Common myeloid progenitor, CD34-positive (primary cell): ENCODE measurements at places on chromosomes 5 and 9.

DNA sequence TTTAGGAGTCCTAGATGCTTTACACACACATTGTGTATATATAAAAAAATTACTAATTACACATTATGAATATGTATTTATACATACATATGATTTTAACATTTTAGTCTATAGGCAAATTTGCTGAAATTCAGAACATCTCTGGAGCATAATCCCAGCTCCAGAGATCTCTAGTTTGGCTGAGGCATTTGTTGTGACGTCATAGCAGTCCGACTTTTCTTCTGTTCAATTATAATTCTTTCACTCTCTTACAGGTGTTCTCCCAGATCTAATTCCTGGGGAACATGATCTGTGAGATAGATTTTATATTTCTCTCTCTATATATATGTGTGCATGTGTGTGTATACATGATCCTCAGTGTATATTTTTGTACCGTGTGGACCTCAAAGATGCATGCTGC is 1876.2 kb downstream of the EFNA5 start:
- DNase-seq, result no peak

DNA sequence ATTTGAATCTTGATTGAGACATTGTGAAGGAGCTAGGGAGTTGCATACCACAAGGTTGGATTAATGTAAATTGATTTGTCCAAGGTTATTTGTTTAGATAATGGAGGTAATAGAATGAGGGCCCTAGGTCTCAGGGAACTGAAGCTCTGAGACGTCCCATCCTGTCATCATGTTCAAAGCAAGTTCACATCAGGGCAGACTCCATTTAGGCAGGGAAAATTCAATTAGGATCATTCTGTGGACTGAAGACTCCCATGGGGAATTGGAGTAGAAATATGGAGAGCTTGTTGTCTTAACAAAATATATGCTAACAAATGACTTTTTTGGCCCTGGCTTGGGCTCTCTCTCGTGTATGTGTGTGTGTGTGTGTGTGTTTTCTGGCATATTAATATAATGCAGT is 722.0 kb upstream of the ADAMTS16 start:
- no peak for DNase-seq

GRCh38 chr5:6395102-6395445 is 16.7 kb upstream of the MED10 start:
- no peak for DNase-seq

DNA sequence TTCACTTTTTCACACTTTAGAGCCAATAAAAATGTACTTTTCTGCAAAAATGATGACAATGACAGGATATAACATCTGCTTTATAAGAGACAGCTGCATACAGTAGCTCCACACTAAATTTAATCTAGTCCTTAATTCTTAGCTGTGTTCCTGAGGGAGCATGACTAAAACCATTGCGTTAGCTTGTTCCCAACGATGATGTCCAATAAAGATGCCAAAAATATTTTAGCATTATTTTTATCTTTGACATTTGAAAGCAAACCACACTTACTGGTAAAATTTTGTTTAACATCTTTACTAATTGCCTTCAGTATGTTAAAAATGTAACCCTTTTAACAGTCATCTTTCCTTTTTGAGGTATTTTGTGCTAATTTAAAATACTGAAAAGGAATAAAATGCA is 382.7 kb downstream of the CHSY3 start:
- no peak for DNase-seq

- peak; percentile 52 for DNase-seq
Measured at GRCh38 chr9:97981846-97982682, 1.1 kb upstream of the ANP32B start.

DNA sequence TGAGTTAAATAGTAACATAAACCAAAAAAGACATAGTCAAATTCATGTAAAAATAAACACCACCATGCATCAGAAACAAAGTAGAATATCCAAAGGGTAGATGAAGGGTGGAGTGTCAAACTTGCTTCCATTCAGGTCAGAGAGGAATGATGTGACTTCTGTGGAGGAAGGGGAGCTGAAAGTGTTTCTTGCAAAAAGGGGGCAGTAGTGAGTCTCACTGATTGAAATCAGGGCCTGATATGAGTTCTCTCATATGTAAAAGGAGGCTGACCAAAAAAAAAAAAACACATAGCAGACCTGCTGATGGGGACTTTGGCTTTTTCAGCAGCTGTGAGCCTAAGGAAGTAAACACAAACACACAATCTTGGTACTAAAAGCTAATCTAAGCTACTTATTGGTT is 38.8 kb upstream of the RGMB start:
- no peak for DNase-seq

GRCh38 chr9:87592554-87593358 is 95.1 kb downstream of the DAPK1 start:
- DNase-seq, result no peak

- DNase-seq, result peak; percentile 62
Measured at GRCh38 chr5:133944263-133945185, 23.9 kb downstream of the C5orf15 start.

DNA sequence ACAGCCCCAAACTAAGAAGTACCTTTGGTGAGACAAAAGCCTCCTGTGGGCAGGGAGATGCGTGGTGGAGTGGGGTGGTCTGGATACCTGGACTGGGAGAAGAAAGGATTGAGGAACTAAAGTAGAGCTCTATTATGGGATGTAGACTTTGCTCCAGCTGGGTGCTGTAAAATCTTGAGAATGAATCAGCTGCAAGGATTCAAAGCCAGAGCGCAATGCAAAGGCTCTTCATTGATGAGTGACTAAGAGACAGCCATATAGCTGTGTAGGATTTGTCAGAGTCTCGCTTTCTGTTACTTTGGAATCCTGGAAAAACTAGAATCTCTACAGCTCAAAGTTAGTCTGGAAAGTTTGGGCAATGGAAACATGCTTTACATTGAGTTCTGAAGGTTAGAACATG is 159.9 kb downstream of the TAF11L14 start:
- no peak for DNase-seq

DNA sequence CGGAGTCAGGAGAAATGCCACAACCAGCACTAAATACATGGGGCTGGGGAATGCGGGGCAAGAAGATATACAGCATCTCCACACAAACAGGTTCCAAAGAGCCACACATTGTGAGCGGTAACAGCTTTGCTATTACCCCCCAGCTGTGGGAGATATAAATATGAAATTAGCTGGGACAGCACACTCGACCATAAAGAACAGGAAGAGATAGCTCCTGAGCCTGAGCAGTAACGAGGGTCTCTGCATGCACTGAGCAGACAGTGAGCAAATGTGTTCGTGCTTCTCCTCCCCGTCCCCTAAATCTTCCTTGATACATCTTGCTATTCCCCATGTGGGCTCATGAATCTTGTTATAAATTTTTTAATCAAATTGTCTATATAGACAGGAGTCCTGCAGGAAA is 53.1 kb downstream of the ADAMTS2 start:
- no peak for DNase-seq

GRCh38 chr5:91296674-91297143 is 86.4 kb downstream of the ARRDC3 start:
- no peak for DNase-seq

DNA sequence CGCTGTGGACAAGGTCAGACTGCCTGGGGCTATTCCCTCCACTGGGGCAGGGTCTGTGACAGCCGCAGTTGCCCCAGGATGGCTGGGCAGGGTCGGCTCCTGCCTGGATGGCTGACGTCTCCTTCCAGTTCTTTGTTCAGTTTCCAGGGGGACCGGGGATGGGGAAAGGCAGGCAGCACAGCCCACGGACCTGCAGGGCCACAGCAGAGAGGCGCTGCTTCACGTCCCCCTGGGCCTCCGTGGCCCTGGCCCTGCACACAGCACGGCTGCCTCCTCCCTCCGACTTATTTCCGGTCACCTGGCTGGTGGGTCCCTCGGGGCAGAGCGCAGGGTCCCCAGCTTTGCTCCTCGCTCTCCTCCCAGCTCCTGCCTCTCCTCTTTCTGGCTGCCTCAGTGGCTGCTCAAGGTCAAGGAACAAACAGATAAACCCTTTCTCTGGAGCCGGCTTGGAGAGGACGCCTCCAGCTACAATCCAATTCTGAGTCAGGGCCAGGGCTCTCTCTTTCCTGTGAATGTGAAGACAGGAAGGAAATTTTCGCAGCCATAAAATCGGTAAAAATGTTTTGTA is 169.7 kb downstream of the C9orf50 start:
- no peak for DNase-seq

DNA sequence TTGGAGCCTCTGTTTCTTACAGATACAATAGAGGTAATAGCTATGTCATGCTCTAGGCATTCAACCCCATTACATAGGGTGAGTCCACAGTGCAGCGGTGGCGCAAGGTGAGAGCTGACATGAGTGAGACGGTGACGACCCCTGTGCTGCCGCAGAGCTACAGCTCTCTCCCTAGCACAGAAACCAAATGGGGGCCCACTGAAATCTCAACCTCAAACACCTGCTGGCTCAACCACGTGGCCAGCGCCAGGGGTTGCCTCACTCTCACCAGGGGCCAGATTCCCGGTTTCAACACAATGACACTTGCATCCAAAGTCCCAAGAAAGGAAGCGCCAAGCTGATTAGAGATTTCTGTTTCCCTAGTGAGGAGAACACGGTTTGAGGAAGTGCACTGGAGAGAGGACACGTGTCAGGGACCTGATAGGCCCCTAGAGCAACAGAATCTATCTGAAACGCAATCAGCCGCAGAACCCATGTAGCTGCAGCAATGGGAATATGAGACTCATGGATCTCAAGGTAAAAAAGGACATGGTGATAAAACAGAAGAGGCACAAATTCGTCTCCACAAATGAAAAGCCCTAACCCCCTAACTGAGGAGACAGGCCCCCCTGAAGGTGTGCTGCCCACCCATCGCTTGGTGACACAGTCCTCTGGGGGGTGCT is 114.3 kb downstream of the CRB2 start:
- peak; percentile 33 for DNase-seq

- DNase-seq, result peak; percentile 37
Measured at GRCh38 chr9:76650692-76651091, 113.5 kb upstream of the PCA3 start.

GRCh38 chr9:126117158-126117425 is 209.5 kb upstream of the MVB12B start:
- DNase-seq, result no peak

DNA sequence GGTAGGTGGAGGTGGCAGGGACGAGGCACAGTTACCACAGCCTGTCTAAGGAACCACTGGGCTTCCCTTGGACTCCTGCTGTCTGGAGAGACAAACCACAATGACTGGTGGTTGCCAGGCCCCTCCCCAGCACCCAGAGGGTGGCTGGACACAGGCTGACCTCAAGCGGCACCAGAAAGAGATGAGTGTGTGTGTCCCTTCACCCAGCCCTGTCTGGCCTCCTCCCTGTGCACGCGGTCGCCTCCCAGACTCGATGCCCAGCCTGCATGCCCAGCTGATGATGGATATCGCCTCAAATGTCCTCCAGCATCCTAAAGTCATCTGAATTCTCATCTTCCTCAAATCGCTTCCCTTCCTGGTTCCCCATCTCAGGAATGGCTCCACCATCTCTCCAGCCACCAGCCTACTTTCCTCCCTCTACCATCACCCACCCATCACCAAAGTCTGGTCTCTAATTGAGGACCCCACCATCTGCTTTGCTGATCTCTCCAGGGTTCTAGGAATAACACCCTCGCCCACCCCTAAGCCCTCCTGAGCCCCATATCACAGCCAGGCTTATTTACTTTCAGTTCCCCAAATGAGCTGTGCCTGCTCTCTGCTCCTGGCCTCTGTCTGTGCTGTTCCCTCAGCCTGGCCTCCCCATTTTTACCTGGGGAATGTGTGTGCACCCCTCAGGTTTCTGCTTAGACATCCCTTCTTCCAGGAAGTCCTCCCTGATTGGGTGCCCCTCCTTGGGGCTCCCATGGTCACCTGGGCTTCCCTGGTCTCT is 52.5 kb upstream of the GGTA1 start:
- DNase-seq, result no peak

DNA sequence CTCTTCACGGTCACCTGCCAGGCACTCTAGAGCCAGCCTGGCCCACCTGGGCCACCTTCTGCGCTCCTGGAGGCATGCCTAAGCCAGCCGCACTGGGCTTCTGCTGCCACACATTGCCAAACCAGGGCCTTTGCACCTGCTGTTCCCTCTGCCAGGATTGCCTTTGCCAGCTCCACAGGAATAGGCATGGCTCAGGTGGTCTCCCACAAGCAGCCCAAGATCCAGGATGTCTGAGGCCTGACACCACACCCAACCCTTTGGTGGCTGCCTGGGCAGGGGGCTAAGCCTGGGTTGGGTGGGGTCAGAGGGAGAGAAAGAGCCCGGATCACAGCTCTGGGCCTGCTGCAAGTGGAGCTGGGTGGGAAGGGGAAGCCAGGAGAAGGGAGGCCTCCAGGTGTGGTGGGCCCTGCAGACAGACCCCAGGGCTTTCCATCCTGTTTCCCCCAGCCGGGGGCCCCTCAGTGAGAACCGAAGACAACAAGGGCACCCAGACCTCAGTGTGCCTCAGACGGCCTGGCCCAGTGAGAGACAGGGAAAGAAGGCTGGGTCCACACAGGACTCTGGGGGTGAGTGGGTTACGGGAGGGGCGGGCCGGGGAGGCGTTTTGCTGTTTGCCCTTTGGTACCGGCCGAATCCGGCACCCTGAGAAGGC is 672 bp upstream of the SUSD3 start:
- DNase-seq, result no peak

DNA sequence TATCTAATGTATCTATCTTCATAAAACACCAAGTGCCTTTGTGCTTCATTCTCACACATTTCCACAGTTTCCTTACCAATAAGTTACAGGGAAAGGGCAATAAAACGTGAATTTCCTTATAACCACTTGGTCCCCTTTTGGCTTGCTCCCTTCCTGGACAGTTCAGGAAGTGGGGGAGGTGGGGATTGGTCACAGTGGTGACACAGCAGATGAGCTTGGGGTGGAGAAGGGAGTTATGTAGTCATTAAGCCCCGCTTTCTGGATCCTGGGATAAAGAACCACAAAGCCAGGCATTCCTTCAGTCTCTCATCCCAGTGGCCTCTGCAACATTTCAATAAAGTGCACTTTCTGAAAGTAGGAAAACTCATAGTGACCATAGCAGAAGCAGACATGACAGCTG is 47.1 kb upstream of the FYB1 start:
- DNase-seq, result no peak

GRCh38 chr5:79621056-79621455 is 8.8 kb downstream of the TENT2 start:
- no peak for DNase-seq

- peak; percentile 44 for DNase-seq
Measured at GRCh38 chr5:80738466-80738865, 83.7 kb upstream of the DHFR start.

- DNase-seq, result no peak
Measured at GRCh38 chr5:176320577-176320976, 41.0 kb downstream of the KIAA1191 start.

DNA sequence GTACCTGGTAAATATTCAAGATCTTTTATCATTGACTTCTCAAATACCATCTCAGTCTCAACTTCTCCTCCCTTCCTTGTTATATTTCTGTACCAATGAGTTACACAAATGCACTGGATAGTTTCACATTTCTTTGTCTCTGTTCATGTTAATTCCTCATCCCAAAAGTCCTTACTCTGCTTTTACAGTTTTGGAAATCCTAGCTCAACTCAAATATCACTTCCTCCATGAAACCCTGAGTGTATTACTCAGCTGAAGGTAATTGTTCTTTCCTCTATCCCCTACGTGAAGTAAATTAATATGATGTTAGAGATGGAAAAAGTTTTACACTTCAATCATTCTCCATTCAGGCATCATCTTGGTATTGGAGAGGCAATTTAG is 241.5 kb downstream of the TLE4 start:
- DNase-seq, result no peak

- DNase-seq, result no peak
Measured at GRCh38 chr5:64502196-64502595, 3.6 kb upstream of the RGS7BP start.

GRCh38 chr5:159458217-159458711 is 128.0 kb upstream of the IL12B start:
- peak; percentile 57 for DNase-seq
